Activated T-helper 1 cell treated with anti-CD3 and anti-CD28 coated beads, Interleukin-12 subunit alpha, Interleukin-12 subunit beta, Interleukin-2, Interleukin-4 antibody, amounts not matched to agents 30 ng/mL and 10 ng/mL and 1 ng/mL, durations not matched to agents 14 hours and 24 hours and 36 hours (primary cell): ENCODE measurements at places on chromosomes 16 and 17. TPM values are rescaled to one million over a fixed set of nuclear protein-coding genes. Genes with fewer than 3 reads are reported as not detected.

Gene KRT17
- 0.24 TPM in 1 of 2 replicates, not detected in the other for total RNA-seq

Gene ZNF205
- 0.15 and 0.39 TPM in 2 replicates for total RNA-seq

Gene MBTPS1
- 54.5 and 60.0 TPM in 2 replicates for total RNA-seq

Gene KRT40
- not detected in 2 replicates for total RNA-seq

Gene SLC16A3
- 111 and 115 TPM in 2 replicates for total RNA-seq

Gene KCNJ18
- not detected in 2 replicates for total RNA-seq

Gene SLC47A1
- 0.26 and 0.44 TPM in 2 replicates for total RNA-seq

Gene SCARF1
- total RNA-seq: 7.3 and 9.3 TPM in 2 replicates

Gene COQ9
- total RNA-seq: 51.2 and 51.6 TPM in 2 replicates

Gene KRT32
- not detected in 2 replicates for total RNA-seq

Gene TGFB1I1
- 0.78 and 1.2 TPM in 2 replicates for total RNA-seq

Gene HCRT
- not detected in 2 replicates for total RNA-seq

Gene CLEC16A
- 36.3 and 37.4 TPM in 2 replicates for total RNA-seq

Gene MYCBPAP
- total RNA-seq: 2.6 and 3.8 TPM in 2 replicates

Gene POLR3E
- 107 and 111 TPM in 2 replicates for total RNA-seq

Gene ADAM11
- total RNA-seq: 0.32 and 0.52 TPM in 2 replicates

Gene CSH1
- not detected in 2 replicates for total RNA-seq

Gene CNGB1
- not detected in 2 replicates for total RNA-seq

Gene LRRC36
- total RNA-seq: 0.22 and 0.23 TPM in 2 replicates

Gene ZFPM1
- total RNA-seq: 20.6 and 21.7 TPM in 2 replicates

Gene CEP295NL
- total RNA-seq: not detected in 2 replicates
